ENCODE measurements at places on chromosomes 6 and 20.

- DNase-seq: peak; percentile 78
These were observed 614.5 kb downstream of the PKHD1 start for GRCh38 chr6:51472745-51473487.

DNA sequence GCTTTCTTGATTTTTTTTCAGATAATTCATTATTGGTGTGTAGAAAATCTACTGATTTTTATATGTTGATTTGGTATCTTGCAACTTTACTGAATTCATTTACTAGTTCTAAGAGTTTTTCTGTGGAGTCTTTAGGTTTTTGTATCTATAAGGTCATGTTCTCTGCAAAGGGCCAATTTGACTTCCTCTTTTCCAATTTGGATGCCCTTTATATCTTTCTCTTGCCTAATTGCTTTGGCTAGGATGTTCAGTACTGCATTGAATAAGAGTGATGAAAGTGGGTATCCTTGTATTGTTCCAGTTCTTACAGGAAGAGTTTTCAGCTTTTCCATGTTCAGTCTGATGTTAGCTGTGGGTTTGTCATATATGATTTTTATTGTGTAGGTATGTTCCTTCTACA lies 14.4 kb upstream of the NKX2-4 start:
- no peak for DNase-seq

DNA sequence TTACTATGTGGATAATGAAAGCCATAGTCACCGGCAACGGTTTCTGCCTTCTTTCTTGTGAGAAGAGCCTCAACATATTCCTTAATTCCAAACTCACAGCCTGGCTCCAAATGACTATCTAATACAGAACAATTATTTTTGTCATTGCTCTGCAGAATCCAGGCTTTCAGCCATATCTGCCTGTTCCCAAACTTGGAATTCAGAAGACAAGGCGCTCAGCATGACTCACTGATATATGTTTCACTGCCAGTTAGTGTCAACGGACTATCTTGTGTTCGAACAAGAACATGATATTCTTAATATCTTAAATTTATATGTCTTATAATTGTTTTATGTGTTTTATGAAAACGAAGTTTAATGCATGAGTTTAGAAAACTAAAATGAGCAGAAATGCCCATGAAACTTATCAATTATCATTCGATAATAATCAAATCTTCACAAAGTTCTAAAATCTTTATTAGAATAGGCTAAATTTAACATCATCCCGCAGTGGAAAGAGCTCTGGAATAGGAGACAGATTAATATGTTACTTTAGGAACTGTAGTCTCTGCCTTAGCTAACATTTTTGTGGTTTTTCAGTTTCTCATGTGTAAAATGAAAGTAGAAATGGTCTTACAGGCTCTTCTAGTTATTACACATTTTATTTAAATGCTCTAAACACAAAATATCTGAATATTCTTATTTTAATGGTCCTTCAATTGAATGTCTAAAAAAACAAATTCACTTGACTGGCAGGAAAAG lies 669.3 kb upstream of the GJE1 start:
- no peak for DNase-seq

- no peak for DNase-seq
These were observed 19.6 kb upstream of the SAMHD1 start for GRCh38 chr20:36971103-36971502.

DNA sequence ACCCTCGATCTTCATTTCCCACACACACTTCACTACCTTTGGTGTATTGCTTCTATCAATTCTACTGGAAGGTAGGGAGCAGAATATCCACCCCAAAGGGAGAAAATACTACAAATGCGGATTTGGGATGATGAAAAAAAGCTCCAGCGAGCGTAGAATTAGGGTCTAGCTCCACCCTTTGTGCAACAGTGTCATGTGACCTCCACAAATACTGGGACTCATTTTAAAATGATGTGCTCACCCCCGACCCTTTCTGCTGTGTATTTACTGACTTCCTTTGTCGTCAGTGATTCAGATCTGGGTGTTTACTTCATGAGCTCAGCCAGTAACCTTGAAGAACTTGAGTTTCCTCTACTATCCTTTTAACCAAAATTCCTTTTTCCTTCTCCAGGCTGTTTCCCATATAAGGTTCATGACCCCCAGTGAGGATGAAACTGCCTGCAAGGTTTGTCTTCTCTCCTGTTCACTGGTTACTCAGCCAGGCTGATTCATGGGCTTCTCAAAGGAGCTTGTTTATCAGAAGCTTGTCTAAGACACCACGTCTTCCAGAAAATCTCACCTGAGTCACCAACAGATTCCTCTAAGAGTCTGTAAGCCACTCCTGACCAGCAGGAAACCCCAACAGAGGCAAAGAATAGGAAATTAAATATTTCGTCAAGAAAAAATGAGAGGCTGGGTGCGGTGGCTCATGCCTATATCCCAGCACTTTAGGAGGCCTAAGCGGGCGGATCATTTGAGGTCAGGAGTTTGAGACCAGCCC lies 39.6 kb upstream of the PAX1 start:
- DNase-seq: no peak

DNA sequence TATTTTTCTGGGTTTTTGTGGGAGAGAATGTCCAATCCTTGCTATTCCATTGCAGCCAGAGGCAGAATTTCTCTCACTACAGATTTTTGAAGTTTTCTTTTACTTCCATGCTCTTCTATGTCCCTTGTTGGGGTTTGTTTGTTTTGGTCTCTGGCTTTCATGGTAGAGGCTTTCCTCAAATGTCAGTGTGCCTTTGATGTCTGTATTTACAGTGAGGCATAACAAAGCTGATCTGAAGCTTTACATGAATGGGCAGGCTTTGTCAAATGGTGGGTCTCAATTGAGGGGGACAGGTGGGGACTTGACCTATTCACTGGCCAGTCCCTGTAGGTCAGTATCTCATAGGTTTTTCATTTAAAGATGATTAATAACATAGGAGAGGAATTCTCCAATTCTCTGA lies 8.6 kb upstream of the CARMIL1 start:
- DNase-seq: no peak

DNA sequence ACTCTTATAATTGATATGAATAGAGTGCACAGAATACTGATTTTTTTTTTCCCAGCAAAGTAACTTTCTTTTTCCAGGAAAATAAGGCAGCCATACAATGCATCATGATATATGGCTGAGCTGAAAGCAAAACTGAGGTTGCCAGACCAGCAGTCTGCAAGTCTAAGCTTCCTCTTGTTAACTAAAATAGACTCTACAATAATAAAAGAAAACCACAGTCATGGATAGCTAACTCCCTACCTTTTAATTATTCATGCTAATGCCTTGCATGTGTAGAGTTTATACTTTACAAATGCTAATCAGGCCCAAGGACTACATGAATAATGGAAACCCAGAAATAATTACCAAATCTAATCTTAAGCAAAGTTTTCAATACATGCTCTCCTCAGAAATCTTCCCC lies 47.4 kb downstream of the MAP7 start:
- no peak for DNase-seq

DNA sequence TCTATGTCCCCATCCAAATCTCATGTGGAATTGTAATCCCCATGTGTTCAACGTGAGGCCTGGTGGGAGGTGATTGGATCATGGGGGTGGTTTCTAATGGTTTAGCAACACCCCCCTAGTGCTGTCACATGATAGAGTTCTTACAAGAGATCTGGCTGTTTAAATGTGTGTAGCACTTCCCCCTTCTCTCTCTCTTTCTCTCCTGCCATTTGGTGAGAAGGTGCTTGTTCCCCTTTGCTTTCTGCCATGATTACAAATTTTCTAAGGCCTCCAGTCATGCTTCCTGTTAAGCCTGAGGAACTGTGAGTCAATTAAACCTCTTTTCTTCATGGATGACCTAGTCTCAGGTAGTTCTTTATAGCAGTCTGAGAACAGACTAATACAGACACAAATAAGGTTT lies 165.4 kb downstream of the OGFRL1 start:
- no peak for DNase-seq

GRCh38 chr20:37643400-37643799 lies 50.4 kb upstream of the CTNNBL1 start:
- DNase-seq: no peak
